ENCODE measurements at places on chromosomes 7 and 10.

DNA sequence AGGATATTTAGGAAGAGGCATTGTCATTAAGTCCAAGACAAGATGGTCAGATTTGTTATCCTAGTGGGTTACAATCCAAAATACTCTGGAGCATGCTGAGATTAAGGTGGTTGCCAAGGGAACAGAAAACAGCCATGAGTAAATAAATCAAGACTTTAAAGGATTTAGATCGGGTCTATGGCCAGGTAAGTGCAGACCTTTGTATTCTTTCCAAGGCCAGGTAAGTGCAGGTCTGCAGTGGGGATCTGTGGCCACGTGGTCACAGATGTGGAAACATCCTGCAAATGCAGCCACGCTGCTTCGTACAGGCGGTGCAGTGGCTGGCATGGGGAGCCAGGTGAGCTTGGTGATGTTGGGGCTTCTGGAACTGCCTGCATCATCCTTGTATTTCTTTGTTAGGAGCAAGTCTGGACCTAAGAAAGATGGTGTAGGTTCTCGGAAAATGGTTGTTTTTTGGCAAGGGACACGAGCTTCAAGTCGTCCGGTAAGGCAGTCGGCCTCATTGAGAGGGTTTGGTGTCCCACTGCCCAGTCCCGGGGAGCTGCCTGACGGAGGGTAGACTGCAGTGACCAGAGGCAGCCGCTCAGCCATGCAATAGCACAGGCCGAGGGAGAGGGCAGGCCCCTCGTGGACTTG is 21.8 kb downstream of the ZNF775 start:
- DNase-seq, result no peak

DNA sequence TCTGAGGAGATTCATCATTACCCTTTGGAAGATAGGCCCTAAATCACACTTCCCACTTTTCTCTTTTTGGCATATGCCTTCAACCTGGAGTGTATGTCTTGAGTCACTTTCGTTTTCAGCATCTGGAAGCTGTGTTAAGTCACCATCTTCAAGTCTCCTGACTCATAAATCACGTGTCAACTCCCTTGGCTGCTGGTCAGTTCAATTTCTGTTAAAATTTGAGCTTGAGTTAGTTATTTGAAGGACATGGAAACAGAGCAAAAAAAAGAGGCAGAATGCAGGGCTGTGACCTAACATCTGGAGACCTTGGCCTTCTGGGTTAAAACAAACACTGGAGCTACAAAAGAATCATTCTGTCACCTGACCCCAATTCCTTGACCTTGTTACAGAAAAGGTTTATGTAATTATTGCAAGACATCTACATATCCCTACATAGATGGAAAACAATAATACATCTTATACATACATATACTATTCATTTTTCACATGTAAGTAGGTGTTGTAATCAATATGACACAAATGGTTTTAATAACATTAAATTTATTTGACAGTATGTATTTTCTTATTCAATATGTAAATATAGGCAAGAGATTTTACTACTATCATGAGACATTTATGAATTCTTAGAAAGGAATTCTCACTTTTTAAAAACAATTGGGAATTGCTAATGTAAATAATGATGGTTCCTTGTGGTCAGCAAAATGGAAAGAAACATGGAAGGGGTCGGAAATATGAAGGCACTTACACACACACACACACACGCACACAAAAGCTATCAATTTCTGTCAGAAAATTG is 169.7 kb upstream of the PHYHIPL start:
- no peak for DNase-seq

DNA sequence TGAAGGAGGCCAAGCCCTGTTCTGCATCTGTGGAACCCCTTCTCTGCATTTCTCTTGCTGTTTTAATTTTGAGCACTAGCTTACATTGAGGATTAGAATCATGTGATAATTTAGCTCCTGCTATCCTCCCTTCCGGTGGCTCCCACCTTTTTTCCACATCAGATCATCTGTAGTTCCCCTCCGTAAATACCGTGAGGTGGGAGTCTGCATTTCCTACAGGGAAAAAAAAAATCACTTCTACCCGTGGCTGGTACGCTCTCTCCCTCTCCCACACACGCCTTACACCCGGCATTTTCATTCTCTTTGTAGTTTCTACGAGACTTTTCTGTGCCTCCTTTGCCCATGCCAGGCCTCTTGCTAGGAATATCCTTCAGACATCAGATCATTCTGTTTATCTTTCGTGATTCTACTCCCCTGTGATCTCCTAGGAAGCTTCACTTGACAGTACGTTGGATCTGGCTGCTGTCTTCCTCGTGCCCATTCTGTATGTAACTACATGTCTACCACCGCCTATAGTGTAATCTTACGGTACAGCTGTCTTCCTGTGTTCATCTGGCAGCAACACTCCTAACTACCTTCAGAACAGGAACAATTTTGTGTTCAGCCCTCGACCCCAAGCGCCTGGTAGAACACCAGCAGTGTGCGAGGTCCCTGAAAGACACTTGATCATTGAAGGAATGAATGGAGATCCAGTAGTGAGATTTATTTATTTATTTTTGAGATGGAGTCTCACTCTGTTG is 41.7 kb upstream of the OCM start:
- no peak for DNase-seq

- DNase-seq, result no peak
These were observed 20.3 kb downstream of the TSPAN12 start for GRCh38 chr7:120837599-120837998.

DNA sequence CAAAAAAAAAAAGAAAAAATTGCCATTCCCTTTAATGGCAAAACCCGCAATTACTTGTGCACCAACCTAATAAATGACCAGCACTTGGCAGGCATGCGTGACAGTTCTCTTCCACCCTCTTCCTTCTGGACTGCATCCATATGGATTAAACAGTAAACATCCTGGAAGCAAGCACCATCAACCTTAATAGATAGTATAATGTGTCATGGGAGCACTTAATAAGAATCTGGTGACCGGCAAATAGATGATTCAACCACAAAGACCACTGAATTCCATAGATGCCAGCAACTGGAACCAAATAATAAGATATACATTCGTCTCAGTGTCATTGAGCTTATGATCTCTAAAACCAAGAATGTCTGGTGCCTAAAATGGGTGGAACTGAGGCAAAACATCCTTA is 610.2 kb downstream of the CALN1 start:
- DNase-seq, result no peak

GRCh38 chr7:137958470-137959431 is 43.1 kb downstream of the CREB3L2 start:
- DNase-seq, result no peak

- no peak for DNase-seq
These were observed 223.5 kb upstream of the GHITM start for GRCh38 chr10:83915801-83916200.

GRCh38 chr10:77608281-77608680 is 29.3 kb downstream of the KCNMA1 start:
- no peak for DNase-seq

DNA sequence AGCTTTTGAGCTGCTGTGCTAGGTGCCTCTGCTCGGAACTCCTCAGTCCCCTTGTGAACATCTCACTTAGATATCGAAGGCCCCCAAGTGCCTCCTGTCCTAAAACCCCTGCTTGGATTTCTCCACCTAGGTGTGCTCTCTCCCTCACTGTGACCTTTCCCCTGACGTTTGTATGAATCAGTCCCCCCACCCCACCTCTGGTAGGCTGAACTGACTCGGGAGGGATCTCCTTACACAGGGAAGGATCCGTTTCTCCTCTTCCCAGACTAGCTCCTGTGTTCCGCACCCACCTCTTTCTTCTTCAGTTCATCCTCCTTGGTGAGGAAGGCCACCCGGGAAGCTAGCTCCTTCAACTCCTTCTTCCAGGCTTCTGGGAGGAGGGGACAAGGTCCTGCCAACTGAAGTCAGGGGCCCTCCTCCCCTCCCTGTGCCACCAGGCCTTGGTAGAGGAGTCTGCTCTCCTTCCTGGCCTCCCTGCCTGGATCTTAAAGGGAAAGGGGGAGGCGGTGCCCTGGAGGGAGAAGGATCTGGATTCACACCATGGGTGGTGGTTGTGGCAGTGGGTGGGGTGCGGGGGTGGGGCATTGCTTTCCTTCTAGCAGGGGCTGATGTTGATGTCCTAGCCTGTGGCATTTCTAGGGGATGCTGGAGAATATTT is 6.8 kb downstream of the TBATA start:
- DNase-seq, result no peak

- no peak for DNase-seq
These were observed 5.1 kb downstream of the TSPAN14 start for GRCh38 chr10:80459047-80459865.

DNA sequence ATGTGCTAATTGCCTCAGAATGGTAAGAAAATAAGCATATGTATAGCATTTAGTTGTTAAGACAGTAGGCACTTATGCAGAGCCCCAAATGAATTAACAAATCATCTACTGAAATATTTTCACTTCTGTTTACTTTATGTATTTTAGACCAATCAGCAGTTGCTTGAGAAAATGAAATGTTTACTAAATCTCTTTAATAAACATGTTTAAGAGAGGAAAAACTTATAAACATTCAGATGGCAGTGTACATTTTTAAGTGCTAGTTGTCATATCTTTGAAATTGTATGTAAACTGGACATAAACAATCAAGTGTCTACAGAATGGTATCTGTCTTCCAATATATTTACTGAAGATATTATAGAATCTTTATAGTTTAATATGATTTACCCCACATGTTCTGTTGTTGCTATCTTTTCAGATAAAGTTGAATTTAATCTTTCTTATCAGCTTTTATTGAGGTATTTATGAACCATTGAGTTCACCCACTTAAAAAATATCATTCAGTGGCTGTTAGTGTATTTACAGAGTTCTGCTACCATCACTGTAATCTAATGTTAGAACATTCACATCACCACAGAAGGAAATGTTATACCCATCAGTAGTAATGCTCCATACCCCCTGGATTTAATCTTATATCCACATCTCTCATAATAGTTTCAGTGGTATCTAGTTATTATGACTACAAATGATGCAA is 264.3 kb downstream of the ADK start:
- no peak for DNase-seq

DNA sequence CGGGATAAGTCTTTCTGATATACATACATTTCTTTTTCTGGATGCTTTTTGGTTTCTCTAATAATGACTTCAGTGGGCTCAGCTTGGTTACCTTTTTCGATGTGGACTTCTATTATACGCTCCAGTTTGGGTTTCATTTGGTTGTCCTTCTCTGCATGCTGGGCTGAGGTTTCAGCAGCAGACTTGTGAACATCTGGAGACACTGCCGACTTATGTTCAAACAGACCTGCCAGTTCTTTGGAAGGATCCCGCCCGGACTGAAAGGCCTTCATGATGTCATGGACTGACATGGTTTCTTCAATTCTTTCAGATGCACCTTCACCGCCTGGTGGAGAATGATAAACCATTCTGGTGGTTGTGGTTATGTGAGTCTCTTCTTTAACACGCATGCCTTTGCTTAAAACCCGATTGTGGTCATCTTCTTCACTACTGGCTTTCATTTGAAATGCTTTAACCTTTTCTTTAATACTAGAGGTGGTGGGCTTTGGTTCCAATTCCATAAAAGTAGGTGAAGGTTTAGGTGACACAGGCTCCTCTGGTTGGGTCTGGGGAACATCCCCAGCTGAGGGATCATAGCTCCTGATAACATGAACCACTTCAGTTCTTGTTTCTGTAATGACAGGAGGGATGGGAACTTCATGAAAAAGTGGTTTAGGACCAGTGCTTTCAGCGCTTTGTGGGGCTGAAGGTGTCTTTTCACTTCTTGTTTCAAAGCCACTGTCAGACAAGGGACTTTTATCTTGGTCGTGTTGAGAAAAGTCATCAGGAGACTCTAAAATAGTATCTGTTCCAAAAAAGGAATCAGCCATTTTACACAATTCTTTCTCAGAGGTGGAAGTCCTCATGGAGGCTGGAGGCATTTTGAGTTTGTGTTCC is 167.7 kb upstream of the CCDC6 start:
- no peak for DNase-seq

DNA sequence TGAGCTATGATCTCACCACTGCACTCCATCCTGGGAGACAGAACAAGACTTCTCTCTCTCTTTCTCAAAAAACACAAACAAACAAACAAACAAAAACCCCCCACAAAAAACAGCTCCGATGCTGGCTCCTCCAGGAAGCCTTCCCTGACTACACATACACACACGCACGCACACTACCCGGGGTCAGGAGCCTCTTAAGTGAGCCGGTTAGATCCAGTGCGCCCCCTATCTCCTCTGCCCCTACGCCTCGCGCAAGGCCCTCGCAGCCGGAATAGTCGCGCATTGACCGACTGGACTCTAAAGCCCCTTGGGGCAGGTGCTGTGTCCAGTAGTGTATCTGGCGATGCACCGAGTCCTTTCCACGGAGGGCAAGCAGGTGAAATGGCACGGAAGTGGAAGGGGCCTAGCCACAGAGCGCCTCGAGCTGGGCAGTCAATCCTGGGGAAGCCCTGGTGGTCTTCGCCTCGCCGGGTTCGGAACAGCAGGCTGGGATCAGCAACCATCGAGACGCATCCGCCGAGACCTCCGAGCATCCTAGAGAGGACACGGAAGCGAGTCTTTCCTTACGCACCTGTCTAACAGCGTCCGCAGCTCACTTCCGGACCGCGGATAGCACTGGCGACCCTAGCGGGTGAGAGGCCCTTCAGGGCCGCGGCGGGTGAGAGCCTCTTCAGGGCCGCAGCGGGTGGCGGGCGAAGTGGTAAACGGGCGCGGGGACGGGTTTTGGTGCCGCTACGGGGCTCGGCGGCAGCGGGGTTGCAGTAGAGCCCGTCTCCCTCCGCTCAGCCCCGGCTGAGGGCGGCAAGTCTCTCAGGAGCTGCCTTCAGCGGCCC is at the start of gene ZSCAN25:
ZSCAN25 (plus strand) TSS at position 588 of the 833 bp plus-strand sequence. CDS start 2,661 bp downstream, outside the sequence.
- DNase-seq, result peak; percentile 94

- DNase-seq, result no peak
These were observed 39.9 kb downstream of the DKK1 start for GRCh38 chr10:52353960-52354394.

DNA sequence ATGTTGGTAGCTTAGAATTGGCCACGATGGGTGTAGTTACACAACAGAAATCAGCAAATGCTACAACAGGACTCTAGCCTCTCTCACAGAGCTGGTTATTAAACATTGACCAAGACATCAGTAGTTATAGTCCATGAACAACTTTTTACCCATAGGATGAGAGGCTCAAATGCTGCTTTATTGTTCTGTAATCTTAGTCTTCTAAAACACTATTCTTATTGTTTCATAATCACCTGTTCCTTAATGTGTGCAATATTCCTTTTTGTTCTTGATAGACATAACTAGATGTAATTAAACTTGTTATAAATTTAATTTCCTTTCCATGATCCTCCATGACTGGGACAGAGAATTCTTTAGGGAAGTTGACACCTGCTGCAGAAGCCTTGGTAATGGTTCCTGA is 356.9 kb downstream of the EXOC4 start:
- no peak for DNase-seq
